Right ventricle myocardium inferior (tissue), 1 donor: ENCODE measurements at places on chromosomes 7 and 10. TPM values are rescaled to one million over a fixed set of nuclear protein-coding genes. Genes with fewer than 3 reads are reported as not detected.

The GJD4 gene
- not detected for total RNA-seq

The LIPF gene
- total RNA-seq = not detected

The GPNMB gene
- total RNA-seq = 234 TPM

The DIP2C gene
- 28.3 TPM for total RNA-seq

The TMEM270 gene
- total RNA-seq = not detected

The ITGA8 gene
- total RNA-seq = 1.7 TPM

The SSBP1 gene
- 109 TPM for total RNA-seq

The CPN1 gene
- total RNA-seq = not detected

The VKORC1L1 gene
- total RNA-seq = 20.8 TPM

The PNLIPRP2 gene
- total RNA-seq = not detected

The LRCH4 gene
- total RNA-seq = 29.3 TPM

The COL13A1 gene
- 1.0 TPM for total RNA-seq

The ZP3 gene
- 0.46 TPM for total RNA-seq

The VSIR gene
- 140 TPM for total RNA-seq

The NRCAM gene
- 0.30 TPM for total RNA-seq

The TMEM225B gene
- total RNA-seq = not detected

The IFIT5 gene
- total RNA-seq = 8.2 TPM

The GRID1 gene
- 1.3 TPM for total RNA-seq

The MTPN gene
- total RNA-seq = 72.9 TPM

The PRLHR gene
- total RNA-seq = not detected

The FAM25G gene
- total RNA-seq = not detected

The ICA1 gene
- total RNA-seq = 44.3 TPM

The PRPS1L1 gene
- not detected for total RNA-seq

The AKR1D1 gene
- not detected for total RNA-seq

The SPDYE9 gene
- total RNA-seq = not detected

The ATOH7 gene
- not detected for total RNA-seq

The SYT15 gene
- 3.2 TPM for total RNA-seq

The FBH1 gene
- 78.1 TPM for total RNA-seq

The SAP25 gene
- total RNA-seq = 0.84 TPM

The C10orf67 gene
- 0.51 TPM for total RNA-seq
